DMS53 (cell line): ENCODE measurements at places on chromosomes 1 and 21.

- DNase-seq, result no peak
Observed at GRCh38 chr21:42016364-42016985, 6.3 kb upstream of the ZBTB21 start.

GRCh38 chr1:25837262-25837875 lies 17.6 kb downstream of the MTFR1L start:
- peak; percentile 70 for DNase-seq

- DNase-seq, result peak; percentile 34
Observed at GRCh38 chr1:11784256-11784992, 21.3 kb downstream of the MTHFR start.

GRCh38 chr21:42560517-42561179 lies 47.0 kb downstream of the SLC37A1 start:
- DNase-seq, result no peak

- peak; percentile 82 for DNase-seq
Observed at GRCh38 chr1:227449051-227449450, 114.3 kb upstream of the ZNF678 start.

DNA sequence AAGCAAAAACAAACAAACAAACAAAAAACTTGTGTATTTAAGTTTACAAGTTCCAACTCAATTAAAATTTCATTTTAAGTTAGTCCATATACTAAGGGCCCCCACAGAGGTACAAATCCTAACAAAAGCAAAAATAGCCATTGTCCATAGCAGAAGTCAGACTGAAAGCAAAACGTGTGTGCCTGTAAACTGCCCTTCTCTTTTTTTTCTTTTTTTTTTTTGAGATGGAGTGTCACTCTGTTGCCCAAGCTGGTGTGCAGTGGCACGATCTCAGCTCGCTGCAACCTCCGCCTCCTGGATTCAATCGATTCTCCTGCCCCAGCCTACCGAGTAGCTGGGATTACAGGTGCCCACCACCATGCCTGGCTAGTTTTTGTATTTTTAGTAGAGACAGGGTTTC lies 11.6 kb upstream of the IFNGR2 start:
- no peak for DNase-seq

GRCh38 chr1:154969860-154970452 lies 591 bp downstream of the SHC1 start:
- DNase-seq, result no peak

DNA sequence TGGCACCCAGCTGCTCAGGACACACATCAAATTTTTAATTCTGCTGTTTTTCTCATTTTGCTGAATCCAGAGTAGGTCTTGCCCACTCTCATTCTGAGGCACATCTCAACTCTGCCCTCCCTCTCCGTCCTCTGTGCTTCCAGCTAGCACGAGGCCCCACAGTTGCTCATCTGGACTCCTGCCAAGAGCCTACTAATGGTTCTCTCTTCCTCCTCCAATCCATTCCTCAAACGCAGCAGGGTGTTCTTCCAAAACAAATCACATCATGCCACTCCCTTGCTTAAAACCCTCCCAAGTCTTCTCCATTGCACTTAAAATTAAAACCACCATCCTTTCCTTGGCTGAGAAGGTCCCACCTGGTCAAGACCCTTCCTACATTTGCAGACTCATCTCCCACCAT lies 49.8 kb upstream of the SCAF4 start:
- DNase-seq, result peak; percentile 3

- no peak for DNase-seq
Observed at GRCh38 chr1:242426271-242426905, 98.1 kb downstream of the PLD5 start.

DNA sequence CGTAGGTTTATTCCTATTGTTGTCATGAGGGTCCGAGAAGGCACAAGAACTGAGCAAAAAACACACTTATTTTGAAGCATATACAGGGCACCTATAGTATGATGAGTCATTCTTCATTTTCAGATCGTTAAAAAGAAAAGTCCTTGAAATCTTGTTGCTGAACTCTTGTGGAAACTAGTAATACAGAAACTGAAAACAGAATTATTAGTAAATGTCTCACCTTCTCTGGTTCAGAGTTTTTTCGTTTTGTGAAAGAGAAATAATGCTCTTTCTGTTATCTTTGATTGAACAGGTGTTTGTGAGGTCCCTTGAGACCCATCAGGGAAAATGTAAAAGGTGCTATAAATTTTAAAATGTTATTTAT lies 102.0 kb upstream of the COA6 start:
- DNase-seq, result no peak
